ENCODE measurements at places on chromosomes 12 and 14.

DNA sequence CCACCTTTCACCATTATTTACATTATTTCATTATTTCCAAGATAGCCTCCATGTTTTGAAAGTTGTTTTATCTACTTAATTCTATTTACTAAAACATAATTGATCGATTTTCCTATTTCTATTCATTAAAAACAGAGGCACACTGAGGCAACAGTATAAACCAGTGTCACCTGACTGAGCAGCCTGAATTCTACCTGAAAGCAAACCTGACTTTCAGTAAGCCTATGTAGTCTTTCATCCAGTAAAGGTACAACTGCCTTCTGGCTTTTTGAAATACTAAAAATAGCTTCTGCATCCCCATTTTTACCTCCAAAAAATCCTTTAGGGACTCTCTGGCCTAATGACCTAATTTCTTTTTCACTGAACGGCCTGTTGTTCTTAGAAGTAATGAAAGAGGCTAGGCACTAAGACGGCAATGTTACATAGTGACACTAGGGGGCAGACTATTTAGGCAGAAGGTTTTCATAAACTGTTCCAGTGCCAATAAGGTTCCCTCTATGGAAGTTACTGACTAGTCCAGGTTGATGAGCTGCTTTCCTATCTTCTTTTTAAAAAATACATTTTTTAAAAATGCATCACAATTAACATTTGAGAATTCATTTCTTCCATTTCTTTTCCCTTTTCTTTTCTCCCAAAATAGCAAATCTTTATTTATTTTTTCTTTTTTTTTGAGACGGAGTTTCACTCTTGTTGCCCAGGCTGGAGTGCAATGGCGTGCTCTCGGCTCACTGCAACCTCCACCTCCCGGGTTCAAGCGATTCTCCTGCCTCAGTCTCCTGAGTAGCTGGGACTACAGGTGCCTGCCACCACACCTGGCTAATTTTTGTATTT is 17.5 kb downstream of the ANAPC5 start:
- DNase-seq, result no peak

- DNase-seq, result no peak
These were observed 11.7 kb upstream of the RIPK3 start for GRCh38 chr14:24351517-24351916.

DNA sequence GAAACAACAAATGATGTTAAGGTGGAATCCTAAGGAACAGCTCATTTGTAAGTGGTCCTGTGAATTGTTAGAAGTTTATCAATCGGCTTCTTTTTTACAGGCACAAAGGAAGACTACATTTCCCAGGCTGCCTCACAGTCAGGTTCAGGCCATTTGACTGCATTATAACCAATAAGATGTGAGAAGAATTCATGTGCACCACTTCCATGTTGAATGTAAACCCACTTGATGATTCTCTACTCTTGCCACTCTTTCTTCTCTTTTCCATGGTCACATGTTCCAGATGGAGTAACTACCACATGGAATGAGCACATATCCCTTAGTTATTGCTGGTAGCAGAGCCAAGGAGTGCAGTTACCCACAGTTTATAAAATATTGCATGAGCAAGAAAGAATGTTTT is 67.1 kb upstream of the GZMB start:
- DNase-seq, result no peak

- DNase-seq, result no peak
These were observed 54.8 kb downstream of the PPFIBP1 start for GRCh38 chr12:27578689-27579372.

- no peak for DNase-seq
These were observed 315.9 kb downstream of the NRXN3 start for GRCh38 chr14:78486081-78486480.

DNA sequence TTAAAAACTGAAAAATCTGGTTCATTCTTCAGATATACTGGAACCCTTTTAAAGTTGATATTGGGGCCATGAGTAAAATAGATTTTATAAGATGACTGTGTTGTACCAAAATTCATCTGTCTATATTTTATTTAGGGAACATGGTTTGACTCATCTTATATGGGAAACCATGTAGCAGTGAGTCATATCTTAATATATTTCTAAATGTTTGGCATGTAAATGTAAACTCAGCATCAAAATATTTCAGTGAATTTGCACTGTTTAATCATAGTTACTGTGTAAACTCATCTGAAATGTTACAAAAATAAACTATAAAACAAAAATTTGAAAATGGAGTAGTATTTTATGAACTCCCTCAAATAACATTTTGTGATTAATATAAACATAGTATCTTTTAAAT is 14.2 kb downstream of the PTGER2 start:
- DNase-seq, result no peak

DNA sequence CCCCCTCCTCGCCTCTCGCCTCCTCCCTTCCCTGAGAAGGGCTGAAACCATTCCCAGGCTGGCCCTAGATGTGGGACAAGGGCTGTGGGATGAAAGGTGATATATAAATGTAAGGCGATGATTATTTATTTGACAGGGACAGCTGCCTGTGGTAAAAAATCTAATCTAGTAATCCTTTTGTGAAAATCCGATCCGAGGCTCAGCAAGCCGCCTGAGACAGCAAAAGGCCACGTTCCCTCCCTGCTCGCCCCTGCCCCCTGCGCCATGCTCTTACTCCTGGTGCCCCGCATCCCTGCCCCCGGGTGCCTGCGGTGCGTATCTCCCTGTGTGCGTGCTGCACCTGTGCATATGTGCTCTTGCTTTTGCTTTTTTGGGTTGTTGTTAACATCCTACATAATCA is 65.2 kb downstream of the TSPAN9 start:
- DNase-seq, result no peak

GRCh38 chr12:132336451-132337413 is 7.3 kb upstream of the GALNT9 start:
- DNase-seq, result no peak

DNA sequence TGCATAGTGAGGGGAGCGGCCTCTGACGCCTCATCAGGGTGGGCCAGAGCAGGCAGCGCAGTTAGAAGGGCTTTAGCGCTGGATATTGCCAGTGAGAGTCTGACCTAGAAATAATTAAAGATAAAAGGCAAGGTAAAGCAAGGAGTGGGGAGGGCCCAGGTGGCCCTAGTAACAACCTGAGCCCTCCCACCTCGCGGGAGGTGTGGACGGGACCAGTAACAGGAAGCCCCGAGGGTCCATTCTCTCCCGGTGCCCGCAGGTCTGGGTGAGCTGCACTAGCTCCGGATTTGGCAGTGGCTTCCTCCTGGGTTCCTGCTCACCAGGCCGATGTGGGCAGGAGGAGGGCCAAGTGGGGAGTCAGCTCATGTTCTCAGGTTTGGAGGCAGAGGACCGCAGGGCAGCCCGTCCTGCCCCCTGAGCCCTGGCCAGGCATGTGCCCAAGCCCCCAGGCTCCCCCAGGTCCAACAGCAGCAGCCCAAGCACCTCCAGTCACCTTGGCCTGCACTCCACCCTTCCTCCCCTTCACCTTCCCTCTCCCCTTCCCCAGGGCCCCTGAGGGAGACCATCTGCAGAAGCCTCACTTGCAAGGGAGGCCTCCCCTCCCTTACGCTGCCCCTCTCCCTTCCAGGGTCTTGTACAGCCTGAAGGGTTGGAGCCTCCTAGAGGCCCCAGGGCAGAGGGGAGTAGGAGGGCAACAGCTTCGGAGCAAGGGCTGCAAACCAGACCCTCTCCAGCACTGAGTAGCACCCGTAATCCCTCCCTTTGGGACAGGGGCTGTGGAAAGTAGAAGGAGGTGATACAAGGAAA is 144.3 kb upstream of the FKBP4 start:
- DNase-seq, result no peak

GRCh38 chr12:68135520-68135919 is 24.0 kb downstream of the IFNG start:
- no peak for DNase-seq

DNA sequence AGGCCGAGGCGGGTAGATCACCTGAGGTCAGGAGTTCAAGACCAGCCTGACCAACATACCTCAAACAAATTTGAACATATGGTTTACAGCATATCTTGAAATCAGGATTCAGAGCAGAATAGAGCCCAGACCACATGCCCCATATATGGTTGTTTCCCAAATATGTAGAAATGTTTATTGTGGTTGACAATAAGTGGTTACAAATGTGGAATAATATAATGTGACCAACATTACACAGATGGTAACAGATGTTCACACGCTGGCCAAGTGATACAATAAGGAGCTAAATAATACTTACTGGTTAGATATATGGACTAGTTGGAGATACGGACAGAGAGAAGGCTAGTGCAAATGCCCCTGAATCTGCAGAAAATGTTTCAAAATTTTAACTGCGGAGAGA is 85.3 kb downstream of the MAPKAPK5 start:
- no peak for DNase-seq

DNA sequence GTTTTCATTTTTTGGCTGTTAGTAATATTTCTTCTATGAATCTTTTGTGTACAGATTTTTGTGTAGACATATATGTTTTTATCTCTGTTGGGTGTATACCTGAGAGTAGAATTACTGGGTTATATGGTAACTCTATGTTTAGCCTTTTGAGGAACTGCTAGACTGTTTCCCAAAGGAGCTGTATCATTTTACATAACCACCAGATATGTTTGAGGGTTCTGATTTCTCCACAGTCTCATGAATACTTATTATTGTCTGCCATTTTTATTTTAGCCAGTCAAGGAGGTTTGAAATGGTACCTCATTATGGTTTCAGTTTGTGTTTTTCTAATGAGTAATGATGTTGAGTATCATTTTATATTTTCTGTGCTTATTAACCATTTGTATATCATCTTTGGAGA is 1.9 kb downstream of the PCNX4 start:
- no peak for DNase-seq

DNA sequence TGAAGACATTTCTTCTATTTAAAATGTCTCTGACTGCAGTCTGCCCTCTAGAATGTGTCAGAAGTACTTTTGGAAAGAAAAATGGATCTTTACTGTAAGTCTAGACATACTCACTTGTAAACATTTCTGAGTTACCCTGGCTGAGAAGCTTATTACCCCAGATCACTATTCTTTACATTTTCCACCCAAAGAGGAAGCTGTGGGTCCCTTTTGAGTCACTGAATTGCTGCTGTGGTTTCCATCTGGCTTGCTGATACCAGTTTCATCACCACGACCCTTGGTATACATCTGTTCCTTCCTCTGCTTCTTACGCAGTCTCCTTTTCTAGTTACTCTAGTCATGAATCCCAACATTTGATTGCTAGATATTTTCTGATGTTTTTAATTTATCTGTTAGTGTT is 20.2 kb upstream of the CLEC4D start:
- DNase-seq, result no peak

Data from stimulated activated CD8-positive, alpha-beta memory T cell treated with anti-CD3 and anti-CD28 coated beads, Interleukin-15, amount 100 ng/mL, for 24 hours (primary cell).